Right lobe of liver (tissue), 6 donors: ENCODE measurements at places on chromosomes 5 and 9. TPM values are rescaled to one million over a fixed set of nuclear protein-coding genes. Genes with fewer than 3 reads are reported as not detected.

DNA sequence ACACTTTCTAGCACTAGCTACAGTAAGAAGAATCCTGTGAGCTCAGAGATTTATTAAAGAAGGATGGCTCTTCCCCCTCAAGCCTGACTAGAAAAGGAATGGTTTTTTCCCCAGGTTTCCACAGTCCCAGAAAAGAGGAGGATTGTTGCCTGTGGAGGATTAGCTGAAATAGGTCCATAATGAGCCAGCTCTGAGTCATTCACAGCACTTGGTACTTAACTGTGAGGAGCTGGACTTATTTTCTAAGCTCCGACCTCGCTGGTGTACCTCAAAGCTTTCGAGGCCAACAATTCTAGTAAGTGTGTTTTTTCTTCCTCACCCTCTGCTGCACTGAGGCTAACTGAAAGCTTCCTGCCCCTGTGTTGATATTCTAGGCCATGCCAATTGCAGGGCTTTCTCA is 222.5 kb upstream of the IL12B start:
- H3K27me3 ChIP-seq = no peaks in the 10 kb centered on the region
- no peaks in the 10 kb centered on the region for H3K36me3 ChIP-seq
- no peak overlapping the region for H3K4me3 ChIP-seq
- DNase-seq = no peak

- no peaks in the 10 kb centered on the region for H3K4me1 ChIP-seq
- no peak overlapping the region for H3K27ac ChIP-seq
Observed at GRCh38 chr9:133580419-133580738, 28.8 kb downstream of the FAM163B start.

DNA sequence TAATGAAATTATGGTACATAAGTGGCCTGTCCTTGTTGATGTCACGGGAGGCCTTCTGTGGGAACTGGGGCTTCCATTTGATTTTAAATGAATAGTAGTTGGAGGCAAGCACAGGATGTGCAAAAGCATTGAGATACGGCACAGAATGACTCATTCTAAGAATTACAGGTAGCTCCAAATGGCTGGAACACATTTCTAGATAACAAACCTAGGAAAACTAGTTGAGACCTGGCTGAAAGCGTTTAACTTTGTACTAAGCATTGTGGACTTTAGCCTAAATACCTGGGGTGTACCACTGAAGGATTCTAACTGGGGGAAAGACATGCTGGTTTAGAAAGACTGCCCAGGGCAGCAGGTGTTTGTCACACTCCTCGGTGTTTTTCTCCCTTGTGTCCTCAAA is 9.4 kb downstream of the SKP2 start:
- H3K4me1 ChIP-seq = peaks cover 3% of the 10 kb centered on the region
- H3K27ac ChIP-seq = no peak overlapping the region
- no peak for DNase-seq
- H3K36me3 ChIP-seq = no peaks in the 10 kb centered on the region
- H3K27me3 ChIP-seq = no peaks in the 10 kb centered on the region

GRCh38 chr5:167763772-167764171 is 527.7 kb upstream of the WWC1 start:
- DNase-seq = no peak
- H3K27me3 ChIP-seq = no peaks in the 10 kb centered on the region
- H3K4me3 ChIP-seq = no peak overlapping the region
- no peaks in the 10 kb centered on the region for H3K4me1 ChIP-seq

DNA sequence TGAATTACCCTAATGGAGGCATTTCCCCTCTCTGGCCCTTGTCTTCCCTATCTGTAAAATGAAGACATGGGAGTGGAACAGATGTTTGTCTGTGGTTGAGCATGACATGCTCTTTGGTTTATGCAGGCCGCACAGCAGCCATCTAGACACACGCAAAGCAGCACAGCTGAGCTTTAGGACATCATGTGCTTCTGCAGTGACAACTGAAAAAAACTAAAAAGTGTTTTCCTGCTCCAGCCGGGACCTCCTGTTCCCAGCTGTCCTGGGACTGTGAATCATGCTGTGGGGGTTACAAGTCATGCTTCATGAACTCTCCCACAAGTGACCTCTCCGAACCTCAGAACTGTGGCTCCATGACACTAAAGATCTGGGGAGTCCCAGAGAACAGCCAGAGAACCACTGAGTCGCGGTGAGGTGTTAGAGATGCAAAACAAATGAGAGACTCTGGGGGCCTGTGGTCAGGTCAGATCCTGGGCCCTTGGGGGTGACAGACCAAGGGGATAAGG is 1.7 kb downstream of the SMIM3 start:
- H3K4me3 ChIP-seq = no peak overlapping the region
- DNase-seq = no peak
- H3K4me1 ChIP-seq = no peaks in the 10 kb centered on the region
- H3K27me3 ChIP-seq = no peaks in the 10 kb centered on the region
- H3K27ac ChIP-seq = peak overlapping the region; percentile 71
- H3K36me3 ChIP-seq = no peaks in the 10 kb centered on the region

GRCh38 chr5:36717131-36717695 is 110.8 kb downstream of the SLC1A3 start:
- no peak overlapping the region for H3K27ac ChIP-seq
- no peak for DNase-seq

DNA sequence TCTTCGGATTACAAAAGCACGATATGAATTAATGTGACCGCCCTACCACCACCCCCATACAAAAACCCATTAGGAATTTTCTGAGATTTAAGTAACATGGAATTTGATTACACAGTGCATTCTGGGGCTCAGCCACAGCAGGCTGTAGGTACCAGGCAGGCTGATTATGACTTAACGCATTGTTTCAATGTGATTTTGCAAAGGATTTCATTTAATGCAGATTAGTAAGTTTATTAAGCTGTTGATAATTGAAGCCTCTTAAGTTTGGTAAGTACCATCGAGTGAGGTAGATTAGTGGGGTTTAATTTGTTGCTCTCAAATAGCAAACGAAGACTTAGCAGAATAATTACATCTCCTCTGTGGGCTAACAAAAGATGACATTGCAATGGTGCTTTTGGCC is 240.1 kb downstream of the TRPM3 start:
- H3K27ac ChIP-seq = no peak overlapping the region
- H3K4me1 ChIP-seq = no peaks in the 10 kb centered on the region
- no peaks in the 10 kb centered on the region for H3K36me3 ChIP-seq
- DNase-seq = no peak
- no peak overlapping the region for H3K4me3 ChIP-seq

DNA sequence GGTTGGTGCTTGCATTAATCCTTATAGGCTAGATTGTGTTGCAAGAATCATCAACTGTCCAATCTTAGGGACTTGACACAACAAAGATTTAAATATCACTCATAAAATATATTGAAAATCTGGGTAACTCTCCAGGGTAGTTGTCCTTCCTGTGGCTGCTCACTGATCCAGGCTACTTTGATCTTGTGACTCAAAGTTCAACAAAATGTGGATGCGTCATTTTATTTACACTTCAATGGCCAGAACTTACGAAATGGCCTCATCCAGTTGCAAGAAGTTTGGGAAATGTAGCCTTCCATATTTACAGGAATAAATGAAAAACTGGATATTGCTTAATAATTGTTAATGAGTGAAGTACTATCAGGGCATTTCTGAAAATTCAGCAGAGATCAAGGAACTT is 235.5 kb upstream of the ACTBL2 start:
- H3K27ac ChIP-seq = peak overlapping the region; percentile 63
- no peak overlapping the region for H3K4me3 ChIP-seq
- H3K27me3 ChIP-seq = no peaks in the 10 kb centered on the region
- DNase-seq = peak; percentile 49
- H3K4me1 ChIP-seq = peaks cover 12% of the 10 kb centered on the region
- no peaks in the 10 kb centered on the region for H3K36me3 ChIP-seq

DNA sequence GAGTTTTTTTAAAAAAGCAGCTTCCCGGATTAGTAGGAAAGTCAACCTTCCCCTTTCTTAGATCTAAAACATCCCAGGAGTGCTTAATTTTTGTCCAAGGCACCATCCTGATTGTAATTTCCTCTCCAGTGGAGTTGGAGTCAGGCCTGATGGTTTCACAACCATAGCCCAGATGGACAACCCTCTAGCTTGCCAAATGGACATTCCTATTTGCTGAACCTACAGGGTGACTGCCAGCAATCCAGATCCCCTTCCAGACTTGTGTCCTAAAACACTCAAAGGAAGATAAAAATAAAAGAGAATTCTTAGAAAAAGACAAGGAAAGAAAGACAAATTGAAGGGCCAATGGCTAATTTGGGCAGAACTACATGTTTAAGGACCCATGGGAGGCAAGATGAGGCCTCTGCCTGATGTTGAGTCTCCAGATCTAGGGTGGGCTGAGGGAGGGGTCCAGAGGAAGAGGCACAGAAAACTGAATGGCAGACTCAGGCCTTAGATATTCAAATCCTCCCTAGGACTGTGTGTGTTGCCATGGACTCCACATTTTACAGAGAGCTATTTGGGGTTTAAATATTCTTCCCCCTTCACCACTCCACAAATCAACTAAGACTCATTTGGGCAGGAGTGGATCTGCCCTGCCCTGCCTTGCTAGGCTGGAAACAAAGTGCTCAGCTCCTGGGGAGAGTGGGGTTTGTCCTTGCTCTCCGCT is 38.5 kb upstream of the SLC44A1 start:
- H3K27ac ChIP-seq = peak overlapping the region; percentile 61
- H3K36me3 ChIP-seq = no peaks in the 10 kb centered on the region
- no peak overlapping the region for H3K4me3 ChIP-seq
- no peaks in the 10 kb centered on the region for H3K4me1 ChIP-seq
- no peaks in the 10 kb centered on the region for H3K27me3 ChIP-seq

DNA sequence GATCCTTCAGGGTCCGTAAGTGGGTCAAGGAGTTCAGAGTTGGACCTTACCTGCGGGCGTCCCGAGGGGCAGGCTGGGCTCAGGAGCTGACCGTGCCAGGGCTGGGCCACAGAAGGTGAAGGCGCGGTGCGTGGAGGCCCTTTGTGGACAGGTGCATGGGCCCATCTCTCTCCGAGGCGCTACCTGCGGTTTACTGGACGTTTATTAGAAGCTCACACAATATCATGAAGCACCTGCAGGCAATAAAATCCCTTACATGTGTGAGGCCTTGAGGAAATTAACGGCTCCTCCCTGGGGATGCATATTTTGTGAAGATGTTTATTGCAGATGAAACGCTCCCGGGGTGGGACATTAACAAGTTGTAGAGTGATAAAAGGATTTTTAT is 79.8 kb upstream of the LMX1B start:
- peak; percentile 50 for DNase-seq
- no peaks in the 10 kb centered on the region for H3K36me3 ChIP-seq
- no peak overlapping the region for H3K4me3 ChIP-seq
- no peaks in the 10 kb centered on the region for H3K4me1 ChIP-seq
- no peak overlapping the region for H3K27ac ChIP-seq

DNA sequence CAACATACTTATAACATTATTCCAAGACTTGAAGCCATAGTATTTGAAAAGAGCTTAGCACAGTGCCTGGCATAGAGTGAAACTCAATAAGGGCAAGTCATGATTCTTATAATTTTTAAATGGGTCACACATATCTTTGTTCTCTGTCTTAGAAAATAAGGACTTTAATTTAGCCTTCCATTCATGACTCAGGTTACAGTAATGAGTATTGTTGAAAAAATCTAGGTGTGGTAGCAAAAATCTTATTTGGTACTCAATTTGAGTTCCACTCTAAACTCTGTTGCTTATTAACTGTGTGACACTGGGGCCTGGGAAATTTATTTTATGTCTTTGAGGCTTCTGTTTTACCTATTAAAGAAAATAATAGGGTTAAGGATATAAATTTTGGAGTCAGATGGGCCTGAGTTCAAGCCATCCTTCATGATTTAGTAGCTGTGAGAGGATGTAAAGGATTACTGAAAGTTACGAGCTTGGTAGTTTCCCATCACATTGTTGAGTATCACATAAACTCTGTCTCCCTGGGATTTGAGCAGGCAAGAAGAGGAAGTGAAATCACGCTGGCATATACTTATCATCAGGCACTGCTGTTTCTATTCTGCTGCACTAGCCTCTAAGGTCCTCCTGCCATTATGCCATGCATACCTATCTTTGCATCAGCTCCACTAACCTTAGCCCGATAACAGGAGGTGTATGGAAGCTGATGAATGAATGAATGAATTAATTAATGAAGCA is 1.5 kb downstream of the SPINK9 start:
- no peaks in the 10 kb centered on the region for H3K4me1 ChIP-seq
- H3K36me3 ChIP-seq = no peaks in the 10 kb centered on the region
- H3K27me3 ChIP-seq = no peaks in the 10 kb centered on the region

GRCh38 chr5:104045987-104046386 is 483.4 kb upstream of the NUDT12 start:
- H3K4me1 ChIP-seq = no peaks in the 10 kb centered on the region
- H3K36me3 ChIP-seq = no peaks in the 10 kb centered on the region
- no peak overlapping the region for H3K4me3 ChIP-seq

DNA sequence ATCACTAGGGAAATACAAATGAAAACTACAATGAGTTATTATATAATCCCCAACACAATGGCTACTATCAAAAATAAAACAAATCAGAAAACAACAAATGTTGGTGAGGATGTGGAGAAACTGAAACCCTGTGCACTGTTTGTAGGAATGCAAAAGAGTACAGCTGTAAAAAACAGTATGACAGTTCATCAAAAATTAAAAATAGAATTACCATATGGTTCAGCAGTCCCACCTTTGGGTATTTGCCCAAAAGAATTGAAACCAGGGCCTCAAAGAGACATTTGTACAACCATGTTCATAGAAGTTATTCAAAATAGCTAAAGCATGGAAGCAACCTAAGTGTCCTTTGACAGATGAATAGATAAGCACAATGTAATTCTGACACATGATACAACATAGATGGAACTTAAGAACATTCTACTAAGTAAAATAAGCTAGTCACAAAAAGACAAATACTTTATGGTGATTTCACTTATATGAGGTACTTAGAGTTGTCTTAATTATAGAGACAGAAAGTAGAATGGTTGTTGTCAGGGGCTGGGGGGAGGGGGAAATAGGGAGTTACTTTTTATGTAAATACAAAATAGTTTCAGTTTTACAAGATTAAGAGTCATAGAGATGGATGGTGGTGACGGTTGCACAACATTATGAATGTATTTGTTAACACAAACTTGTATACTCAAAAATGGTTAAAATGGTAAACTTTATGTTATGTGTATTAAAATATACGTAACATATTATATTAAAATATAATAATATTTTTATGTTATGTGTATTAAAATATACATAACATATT is 102.8 kb downstream of the KCTD16 start:
- no peaks in the 10 kb centered on the region for H3K36me3 ChIP-seq
- DNase-seq = no peak
- no peaks in the 10 kb centered on the region for H3K4me1 ChIP-seq

GRCh38 chr5:20224966-20225365 is 237.0 kb upstream of the CDH18 start:
- no peaks in the 10 kb centered on the region for H3K27me3 ChIP-seq
- no peaks in the 10 kb centered on the region for H3K36me3 ChIP-seq
- no peak overlapping the region for H3K27ac ChIP-seq
- H3K4me3 ChIP-seq = no peak overlapping the region
- no peak for DNase-seq

- no peak for DNase-seq
- no peaks in the 10 kb centered on the region for H3K4me1 ChIP-seq
- H3K4me3 ChIP-seq = no peak overlapping the region
Observed at GRCh38 chr5:96871686-96872085, 4.6 kb upstream of the ERAP2 start.

GRCh38 chr5:112738191-112738560 is 491 bp downstream of the APC start:
- peaks cover 11% of the 10 kb centered on the region for H3K4me1 ChIP-seq
- no peaks in the 10 kb centered on the region for H3K36me3 ChIP-seq
- peak overlapping the region; percentile 5 for H3K27ac ChIP-seq
- DNase-seq = no peak

The SH3TC2 gene
- 0.88 TPM for total RNA-seq

The SOX30 gene
- total RNA-seq = not detected

The SLCO4C1 gene
- 2.0 TPM for total RNA-seq

The LHX3 gene
- total RNA-seq = not detected

The TMEFF1 gene
- total RNA-seq = not detected

The RAD50 gene
- total RNA-seq = 27.7 TPM

The ABCA1 gene
- total RNA-seq = 74.0 TPM

The AP3B1 gene
- 12.2 TPM for total RNA-seq

The GCNT4 gene
- 1.2 TPM for total RNA-seq

The EHMT1 gene
- 26.8 TPM for total RNA-seq

The F12 gene
- 375 TPM for total RNA-seq
